Thoracic aorta (tissue), 2 donors: ENCODE measurements at places on chromosomes 7 and 10. TPM values are rescaled to one million over a fixed set of nuclear protein-coding genes. Genes with fewer than 3 reads are reported as not detected.

Gene WDR11
- 51.3 TPM for total RNA-seq

Gene CCDC136
- 29.3 TPM for total RNA-seq

DNA sequence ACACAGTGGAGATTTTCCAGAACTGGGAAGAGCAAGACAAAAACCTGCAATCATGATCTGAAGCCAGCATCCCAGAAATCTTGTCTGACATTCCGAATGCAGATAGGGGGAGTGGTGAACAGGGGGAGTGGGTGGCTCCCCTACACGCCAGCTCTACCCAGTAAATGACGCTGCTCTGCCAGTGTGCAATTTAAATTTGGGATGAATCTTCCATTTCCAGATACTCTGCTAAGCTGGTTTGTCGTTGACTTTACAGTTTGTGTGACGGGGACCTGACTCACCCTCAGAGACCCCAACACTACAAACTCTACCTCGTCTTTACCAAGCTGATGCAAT, 68.7 kb upstream of the CAMK2B start:
- no peaks in the 10 kb centered on the region for H3K4me1 ChIP-seq
- H3K27me3 ChIP-seq: no peaks in the 10 kb centered on the region
- no peak overlapping the region for H3K27ac ChIP-seq
- peaks cover 5% of the 10 kb centered on the region for H3K36me3 ChIP-seq

- no peak overlapping the region for H3K27ac ChIP-seq
- DNase-seq: no peak
- H3K36me3 ChIP-seq: no peaks in the 10 kb centered on the region
- peaks cover 22% of the 10 kb centered on the region for H3K4me1 ChIP-seq
These were observed 47.0 kb upstream of the BICC1 start for GRCh38 chr10:58465629-58466028.

DNA sequence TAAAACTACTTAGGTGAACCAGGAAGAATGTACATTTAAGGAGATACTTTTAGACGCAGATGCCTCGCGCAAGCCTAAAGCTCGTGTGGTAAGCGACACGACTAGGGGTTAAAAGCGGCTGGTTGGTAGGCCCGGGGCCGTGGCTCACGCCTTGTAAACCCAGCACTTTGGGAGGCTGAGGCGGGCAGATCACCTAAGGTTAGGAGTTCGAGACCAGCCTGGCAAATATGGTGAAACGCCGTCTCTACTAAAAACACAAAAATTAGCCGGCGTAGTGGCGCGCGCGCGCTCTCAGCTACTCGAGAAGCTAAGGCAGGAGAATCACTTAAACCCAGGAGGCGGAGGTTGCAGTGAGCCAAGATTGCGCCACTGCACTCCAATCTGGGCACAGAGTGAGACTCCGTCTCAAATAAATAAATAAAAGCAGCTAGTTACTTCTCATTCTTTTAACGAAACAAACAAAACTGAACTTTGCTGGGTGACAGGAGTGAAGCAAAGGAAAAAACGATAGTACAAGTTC, 879 bp downstream of the NUDT5 start:
- H3K27ac ChIP-seq: peak overlapping the region; percentile 89
- DNase-seq: no peak
- H3K27me3 ChIP-seq: no peaks in the 10 kb centered on the region
- H3K36me3 ChIP-seq: peaks cover 6% of the 10 kb centered on the region

GRCh38 chr7:92834507-92835260, 1.7 kb downstream of the CDK6 start:
- H3K4me1 ChIP-seq: peaks cover 24% of the 10 kb centered on the region
- H3K27me3 ChIP-seq: no peaks in the 10 kb centered on the region
- peak overlapping the region; percentile 64 for H3K27ac ChIP-seq
- no peaks in the 10 kb centered on the region for H3K36me3 ChIP-seq
- peak; percentile 4 for DNase-seq

Gene A1CF
- total RNA-seq: not detected

GRCh38 chr7:80725181-80725611, 86.8 kb downstream of the CD36 start:
- H3K4me1 ChIP-seq: peaks cover 6% of the 10 kb centered on the region
- no peak overlapping the region for H3K27ac ChIP-seq
- no peaks in the 10 kb centered on the region for H3K27me3 ChIP-seq
- no peaks in the 10 kb centered on the region for H3K36me3 ChIP-seq

GRCh38 chr10:67667035-67667425, 29.0 kb downstream of the CTNNA3 start:
- H3K4me1 ChIP-seq: no peaks in the 10 kb centered on the region
- no peaks in the 10 kb centered on the region for H3K27me3 ChIP-seq
- H3K36me3 ChIP-seq: no peaks in the 10 kb centered on the region
- H3K4me3 ChIP-seq: no peak overlapping the region
- no peak for DNase-seq

Gene CFAP69
- 14.0 TPM for total RNA-seq

DNA sequence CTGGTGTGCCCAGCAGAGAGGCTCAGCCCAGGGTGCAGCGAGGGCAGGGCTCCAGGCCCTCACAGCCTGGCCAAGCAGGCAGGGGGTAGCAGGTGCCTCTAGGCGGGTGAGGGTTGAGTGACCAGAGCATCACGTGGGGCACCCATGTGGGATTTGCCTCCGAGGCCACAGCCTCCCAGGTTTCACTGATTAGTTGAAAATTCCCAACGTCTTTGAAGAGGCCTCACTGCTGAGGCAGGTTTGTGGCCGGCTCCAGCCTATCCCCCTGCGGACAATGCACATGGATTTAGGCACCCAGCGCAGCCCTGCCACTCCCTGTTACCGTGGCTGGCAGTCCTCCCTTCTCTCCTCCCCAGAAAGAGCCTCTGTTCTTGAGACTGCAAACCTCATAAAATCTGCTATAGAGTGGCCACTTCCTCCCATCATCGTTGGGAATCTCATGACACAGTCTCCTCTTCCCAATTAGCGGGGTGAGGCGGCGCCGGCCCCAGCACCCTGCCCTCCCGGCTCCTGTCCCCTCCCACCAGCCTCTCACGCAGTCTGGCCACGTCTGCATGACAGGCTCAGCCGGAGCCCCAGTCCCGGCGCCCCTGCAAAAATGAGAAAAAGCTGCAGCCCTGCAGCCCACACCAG, 10.8 kb downstream of the MYL10 start:
- H3K27me3 ChIP-seq: no peaks in the 10 kb centered on the region
- DNase-seq: no peak
- H3K36me3 ChIP-seq: no peaks in the 10 kb centered on the region
- H3K4me3 ChIP-seq: no peak overlapping the region
- no peak overlapping the region for H3K27ac ChIP-seq
- H3K4me1 ChIP-seq: peaks cover 26% of the 10 kb centered on the region

- H3K27me3 ChIP-seq: no peaks in the 10 kb centered on the region
- no peaks in the 10 kb centered on the region for H3K36me3 ChIP-seq
- no peaks in the 10 kb centered on the region for H3K4me1 ChIP-seq
These were observed 112.8 kb upstream of the PPP2R2D start for GRCh38 chr10:131787961-131788360.

Gene C10orf95
- not detected for total RNA-seq

Gene TSPAN12
- 12.6 TPM for total RNA-seq

GRCh38 chr10:114540236-114540635, 117.8 kb downstream of the ABLIM1 start:
- no peak overlapping the region for H3K27ac ChIP-seq
- no peak for DNase-seq

Gene FIS1
- 135 TPM for total RNA-seq

DNA sequence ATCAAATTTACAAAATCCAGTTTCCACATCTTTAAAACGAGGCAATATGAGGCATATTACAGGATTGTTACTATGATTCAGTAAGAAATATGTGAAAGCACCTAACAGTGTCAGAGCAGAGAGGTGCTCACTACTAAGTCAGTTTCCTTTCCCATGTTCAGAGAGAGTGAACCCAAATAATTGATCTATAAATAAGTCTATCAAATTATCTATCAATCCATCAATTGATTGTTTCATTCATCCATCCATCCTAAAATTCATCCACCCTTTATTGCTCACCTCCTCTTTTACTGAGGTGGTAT, 340.8 kb downstream of the SUGCT start:
- DNase-seq: no peak
- no peaks in the 10 kb centered on the region for H3K4me1 ChIP-seq
- no peaks in the 10 kb centered on the region for H3K27me3 ChIP-seq
- no peak overlapping the region for H3K4me3 ChIP-seq

- no peak overlapping the region for H3K4me3 ChIP-seq
- H3K27ac ChIP-seq: no peak overlapping the region
- H3K27me3 ChIP-seq: no peaks in the 10 kb centered on the region
- no peaks in the 10 kb centered on the region for H3K36me3 ChIP-seq
- no peak for DNase-seq
- H3K4me1 ChIP-seq: no peaks in the 10 kb centered on the region
These were observed 644.4 kb downstream of the GRM8 start for GRCh38 chr7:126608339-126608776.

DNA sequence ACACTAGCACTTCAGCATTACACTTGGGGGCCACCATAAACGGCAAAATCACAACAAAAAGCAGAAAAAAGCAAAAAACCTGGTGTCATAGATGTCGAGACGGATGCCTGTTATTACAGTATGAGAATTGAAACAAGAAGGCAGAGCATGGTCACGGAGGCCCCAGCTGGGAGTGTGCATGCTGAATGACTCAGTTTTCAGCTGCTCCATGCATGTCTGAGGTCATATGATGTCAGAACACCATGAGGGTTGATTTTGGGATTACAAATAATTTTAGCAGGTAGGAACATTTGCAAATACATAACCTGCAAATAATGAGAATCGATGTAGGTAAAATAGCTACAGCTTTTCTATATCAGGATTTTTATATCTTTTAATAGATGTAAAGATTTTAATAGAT, 19.1 kb downstream of the ZMYND11 start:
- DNase-seq: no peak
- no peak overlapping the region for H3K27ac ChIP-seq
- no peaks in the 10 kb centered on the region for H3K27me3 ChIP-seq
- peaks cover 4% of the 10 kb centered on the region for H3K4me1 ChIP-seq
- H3K36me3 ChIP-seq: no peaks in the 10 kb centered on the region
- no peak overlapping the region for H3K4me3 ChIP-seq

Gene INMT
- total RNA-seq: 137 TPM

Gene SSBP1
- total RNA-seq: 50.8 TPM

Gene SKAP2
- 29.0 TPM for total RNA-seq

DNA sequence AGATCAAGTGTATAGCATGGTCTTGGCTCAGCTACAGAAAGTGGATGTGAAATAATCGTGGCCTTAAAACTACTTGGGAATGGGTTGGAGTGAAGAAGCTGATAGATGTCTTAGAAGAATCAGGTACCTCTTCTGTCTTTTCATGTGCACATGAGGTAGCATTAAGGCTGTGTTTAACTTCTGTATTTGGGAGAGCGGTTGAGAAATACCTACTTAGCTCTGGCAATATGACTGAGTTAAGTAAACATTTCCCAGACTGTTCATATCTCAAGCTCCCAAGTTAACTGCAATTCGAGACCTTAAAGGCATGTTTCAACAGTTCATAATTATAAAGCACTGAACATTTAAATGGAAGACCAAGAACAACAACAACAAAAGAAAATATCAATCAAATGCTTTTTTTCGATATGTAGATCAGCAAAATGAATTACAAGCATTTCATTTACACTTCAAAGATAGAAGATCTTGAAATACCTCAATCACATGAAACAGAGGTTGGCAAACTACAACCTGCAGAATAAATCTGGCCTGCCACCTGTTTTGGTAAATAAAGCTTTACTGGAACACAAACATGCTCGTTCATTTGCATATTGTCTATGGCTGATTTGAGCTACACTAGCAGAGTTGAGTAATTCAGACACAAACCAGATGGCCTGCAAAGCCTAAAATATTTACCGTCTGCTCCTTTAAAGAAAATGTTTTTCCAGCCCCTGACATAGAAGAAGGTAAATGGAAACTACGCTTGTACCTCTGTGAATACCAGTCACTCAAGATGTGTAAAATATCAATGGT, 337.1 kb upstream of the GLI3 start:
- no peak overlapping the region for H3K4me3 ChIP-seq
- DNase-seq: no peak
- peaks cover 26% of the 10 kb centered on the region for H3K4me1 ChIP-seq

DNA sequence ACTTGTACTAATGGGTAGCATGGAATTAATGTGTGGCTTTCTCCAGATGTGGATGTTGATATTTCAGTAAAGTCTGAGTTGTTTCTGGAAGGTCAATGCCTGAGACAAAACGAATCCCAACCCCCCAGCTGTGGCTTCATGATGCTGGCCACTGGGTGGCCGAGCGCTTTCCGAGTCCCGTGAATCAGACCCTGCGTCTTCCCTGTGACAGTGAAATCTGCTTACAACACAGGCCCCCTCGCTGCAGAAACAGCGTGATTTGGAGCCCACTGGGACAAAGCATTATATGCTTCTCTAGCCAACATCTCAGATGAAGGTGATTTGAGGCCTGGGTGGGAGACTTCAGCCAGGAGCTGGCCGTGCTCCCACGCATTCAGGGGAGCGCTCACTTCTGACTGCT, 124.7 kb downstream of the WDR37 start:
- no peaks in the 10 kb centered on the region for H3K4me1 ChIP-seq
- no peak overlapping the region for H3K4me3 ChIP-seq
- no peaks in the 10 kb centered on the region for H3K27me3 ChIP-seq
